ENCODE measurements at places on chromosomes 5 and 9.
A peak's percentile ranks its signal among the peaks of the same experiment; 100 is the strongest.

DNA sequence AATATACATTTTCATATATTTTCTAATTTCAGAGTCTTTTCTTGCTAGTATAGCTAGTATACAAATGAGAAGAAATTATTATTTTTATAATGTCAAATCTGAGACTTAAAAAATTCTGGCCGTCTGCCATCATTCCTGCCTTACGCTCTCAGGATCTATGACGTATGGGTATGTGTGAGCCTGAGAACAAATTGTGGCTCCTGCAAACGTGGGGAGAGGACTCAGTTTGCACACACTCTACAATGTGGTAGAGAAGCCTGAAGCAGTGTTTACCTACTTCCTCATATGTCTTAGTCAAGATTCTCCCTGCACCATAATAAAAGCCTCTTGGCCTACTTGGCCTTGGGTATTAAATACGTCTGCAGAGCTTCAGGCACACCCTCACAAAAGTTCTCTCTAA, 825.4 kb downstream of the SEMA5A start:
- DNase-seq, result no peak

DNA sequence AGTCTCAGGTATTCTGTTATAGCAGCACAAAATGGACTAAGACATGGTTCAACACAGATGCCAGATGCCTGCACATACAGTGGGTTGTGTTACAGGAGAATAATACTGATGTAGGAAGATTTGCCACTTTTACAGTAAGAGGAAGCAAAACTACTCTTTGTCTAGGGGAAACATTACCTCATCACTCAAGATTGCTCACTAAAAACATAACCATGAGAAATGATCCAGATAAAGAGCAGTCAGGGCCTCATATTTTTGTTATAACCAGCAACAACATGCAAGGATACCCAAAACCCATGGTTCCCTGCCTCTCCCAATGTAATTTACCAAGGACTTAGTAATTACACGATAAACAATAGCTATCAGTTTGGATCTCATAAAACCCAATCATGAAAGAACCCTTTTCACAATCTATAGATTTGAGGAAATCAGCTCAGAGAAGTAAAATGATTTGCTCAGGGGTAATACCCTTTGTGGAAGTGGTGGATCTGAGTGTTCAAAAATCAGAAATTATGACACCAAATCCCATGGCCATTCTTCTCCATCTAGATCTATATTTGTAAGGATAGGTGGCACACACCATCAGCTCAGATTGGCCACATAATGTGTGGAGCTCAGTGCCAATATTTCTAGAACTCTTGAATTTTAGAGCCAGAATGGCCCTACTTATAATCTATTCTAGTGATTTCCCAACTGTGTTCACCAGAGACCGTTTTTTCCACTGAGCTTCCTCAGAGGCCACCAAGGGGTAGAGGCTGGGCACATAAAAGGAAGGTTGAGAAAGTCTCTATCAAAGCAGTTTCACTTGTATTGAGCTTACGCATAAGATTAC, 27.8 kb downstream of the DPYSL3 start:
- no peak for DNase-seq

- DNase-seq, result peak; percentile 52
These were observed 792 bp downstream of the NTMT1 start for GRCh38 chr9:129626625-129627284.

DNA sequence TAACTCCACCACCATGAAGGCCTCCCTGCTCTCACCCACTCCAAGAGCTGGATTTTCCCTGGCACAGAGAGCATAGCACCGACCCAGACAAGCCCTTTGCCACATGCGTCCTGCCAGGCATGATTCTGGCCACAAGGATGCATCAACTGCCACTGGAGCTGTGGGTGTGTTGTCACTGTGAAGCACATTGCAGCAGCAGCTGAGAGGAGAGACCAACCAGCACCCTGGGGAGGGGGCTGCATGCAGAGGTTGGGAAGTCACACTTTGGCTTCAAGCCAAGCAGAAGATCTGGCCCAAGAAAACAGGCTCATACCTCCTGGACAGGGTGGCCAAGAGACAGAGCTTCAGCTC, 22.6 kb upstream of the PTGES start:
- no peak for DNase-seq

- no peak for DNase-seq
These were observed 118.7 kb downstream of the RXRA start for GRCh38 chr9:134445000-134445399.

- peak; percentile 97 for DNase-seq
These were observed 35.2 kb upstream of the CAST start for GRCh38 chr5:96626956-96627355.

GRCh38 chr5:177531209-177531940, 14.6 kb upstream of the DDX41 start:
- no peak for DNase-seq

DNA sequence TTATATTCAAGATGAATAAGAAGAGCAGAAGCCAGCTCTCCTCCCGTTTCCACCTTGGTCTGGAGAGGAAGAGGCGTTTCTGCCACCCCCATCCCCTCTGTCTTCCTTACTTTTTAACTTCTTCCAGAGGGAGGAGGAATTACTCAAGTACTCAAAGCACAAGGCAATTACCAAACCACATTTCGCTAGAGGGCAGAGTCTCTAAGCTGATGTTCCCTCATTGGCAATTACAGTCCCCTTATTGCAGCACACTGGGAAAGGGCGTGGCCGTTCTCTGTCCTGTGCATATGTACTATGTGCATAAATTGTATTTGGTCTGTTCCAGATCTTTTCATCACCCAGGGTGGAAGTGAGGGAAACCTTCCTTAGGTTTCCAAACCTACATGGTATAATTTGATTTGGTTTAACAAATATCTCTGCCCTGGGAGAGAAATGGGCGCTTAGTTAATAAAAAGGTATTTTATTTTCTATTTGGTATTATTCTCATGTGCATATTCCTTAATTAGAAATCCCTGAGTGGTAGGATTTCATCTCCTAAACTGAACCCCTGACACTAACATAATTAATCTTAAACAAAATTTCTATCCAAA, 29.8 kb upstream of the ALDOB start:
- DNase-seq, result peak; percentile 80

DNA sequence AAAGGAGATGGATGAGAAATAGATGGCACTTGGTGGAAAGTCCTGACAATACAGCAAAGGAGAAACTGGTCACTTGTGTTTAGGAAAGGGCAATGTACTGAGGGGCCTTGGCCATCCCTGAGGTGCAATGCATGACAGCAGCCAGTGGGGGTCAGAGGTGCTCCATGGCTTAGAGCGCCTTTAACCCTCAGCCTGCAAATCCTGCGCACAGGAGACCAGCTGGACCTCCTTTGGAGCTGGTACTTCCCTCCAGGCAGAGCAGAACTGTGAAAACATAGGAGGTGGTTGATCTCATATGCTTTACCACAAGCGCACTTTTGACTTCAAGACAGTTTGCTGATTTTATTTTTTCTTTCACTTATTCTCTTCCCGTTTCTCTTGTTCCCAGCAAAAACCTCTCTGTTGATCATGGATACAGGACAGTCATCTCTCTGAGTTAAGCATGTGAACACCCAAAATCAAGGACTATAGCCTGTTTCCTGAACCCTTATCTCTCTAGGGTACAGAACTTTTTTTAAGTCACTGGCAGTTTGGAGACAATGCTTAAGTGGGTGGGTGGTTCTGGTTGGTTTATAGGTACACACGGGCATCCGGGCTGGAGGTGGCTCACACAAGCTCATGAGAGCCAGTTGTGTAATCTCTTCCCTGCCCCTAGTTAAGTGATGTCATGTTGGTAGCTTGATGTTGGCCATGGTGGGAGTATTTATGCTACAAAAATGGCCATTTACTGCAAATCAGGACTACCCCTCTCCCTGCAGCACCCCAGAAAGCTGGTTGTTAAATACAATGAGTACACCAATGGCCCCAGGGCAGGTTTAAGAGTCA, 37.6 kb upstream of the ANKRD55 start:
- DNase-seq, result peak; percentile 92

DNA sequence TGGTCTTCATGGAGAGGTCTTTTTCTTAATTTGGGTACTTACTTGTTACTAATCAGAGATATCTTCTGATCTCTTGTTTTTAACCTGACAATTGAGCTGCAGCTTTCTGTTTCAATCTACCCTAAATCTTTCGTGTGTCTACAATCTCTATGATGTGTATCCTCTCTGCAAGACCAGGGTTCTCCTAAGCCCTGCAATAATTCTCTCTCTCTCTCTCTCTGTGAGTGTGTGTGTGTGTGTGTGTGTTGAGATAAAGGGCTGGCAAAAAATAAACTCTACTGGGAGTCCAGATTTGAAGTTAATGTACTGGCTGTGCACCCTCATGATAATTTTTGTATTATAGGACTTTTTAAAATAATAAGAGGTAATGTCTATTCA, 57.8 kb upstream of the FBXL7 start:
- DNase-seq, result no peak

DNA sequence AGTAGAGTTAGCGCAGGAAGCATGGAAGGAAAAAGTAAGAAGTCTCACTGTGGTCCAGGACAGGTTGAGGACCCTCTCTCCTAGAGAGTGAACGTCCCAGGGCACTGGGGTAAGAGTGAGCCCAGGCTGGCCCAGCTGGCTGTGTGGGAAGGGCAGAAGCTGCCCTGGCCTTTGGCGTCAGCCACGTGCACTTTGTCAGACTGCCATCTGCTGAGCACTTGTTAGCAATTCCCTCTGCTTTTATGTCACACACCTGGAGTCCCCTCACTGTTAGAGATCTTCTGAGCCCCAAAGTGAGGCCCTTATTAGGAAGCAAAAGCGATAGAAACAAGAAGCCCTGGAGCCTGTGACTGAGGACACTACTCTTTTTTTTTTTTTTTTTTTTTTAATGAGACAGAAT, 79.1 kb downstream of the UGCG start:
- DNase-seq, result no peak

DNA sequence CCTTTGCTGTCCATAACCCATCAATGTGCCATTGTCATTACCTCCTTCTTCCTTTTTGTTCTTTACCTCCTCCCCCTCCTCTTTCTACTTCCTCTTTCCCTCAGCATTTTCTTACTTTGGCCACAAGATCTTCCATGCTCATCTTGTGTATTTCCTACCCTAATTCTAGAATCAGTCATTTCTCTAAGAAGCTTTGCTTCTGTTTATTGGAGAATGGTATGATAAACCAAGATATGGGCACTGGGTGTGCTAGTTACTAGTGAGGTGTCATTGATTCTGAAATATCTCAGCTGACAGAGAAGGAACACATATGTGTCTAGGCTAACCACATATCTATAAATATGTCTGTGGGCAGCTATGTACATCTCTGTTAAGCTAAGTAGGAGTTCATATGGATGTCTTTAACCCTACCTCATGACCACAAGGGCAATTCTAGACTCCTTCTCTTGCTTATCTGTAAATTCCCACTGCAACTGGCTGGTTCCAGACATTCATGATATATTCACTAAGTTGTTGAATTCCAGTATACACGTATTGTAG, 2051.3 kb upstream of the CDH9 start:
- DNase-seq, result no peak

DNA sequence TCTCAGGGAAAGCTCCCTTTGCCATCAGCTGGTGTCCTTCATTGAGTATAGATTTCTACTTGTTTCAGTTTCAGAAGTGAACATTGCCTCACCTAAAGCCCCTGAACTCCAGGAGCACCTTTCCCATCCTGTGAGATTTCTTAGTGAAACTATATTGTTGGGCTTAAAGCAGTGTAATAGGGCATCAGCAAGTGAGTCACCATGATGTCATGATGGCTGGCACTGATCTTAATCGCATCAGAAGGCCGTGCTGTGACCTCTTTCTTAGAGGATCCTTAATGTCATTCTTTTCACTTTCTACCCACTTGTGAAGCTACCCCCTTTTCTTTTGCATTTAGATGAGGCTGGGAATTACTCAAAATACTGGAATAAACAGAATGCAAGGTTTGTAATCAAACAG, 401.3 kb downstream of the MTRR start:
- DNase-seq, result no peak

GRCh38 chr5:150166650-150167511, at the start of gene CDX1:
Gene CDX1, plus strand, starts transcription at chr5:150166778. Its CDS starts 99 bp downstream, at chr5:150166877.
- DNase-seq, result no peak

- DNase-seq, result no peak
These were observed 71.3 kb downstream of the PTPN3 start for GRCh38 chr9:109426626-109427402.
